Central memory CD8-positive, alpha-beta T cell (primary cell): ENCODE measurements at places on chromosomes 5 and 9.

DNA sequence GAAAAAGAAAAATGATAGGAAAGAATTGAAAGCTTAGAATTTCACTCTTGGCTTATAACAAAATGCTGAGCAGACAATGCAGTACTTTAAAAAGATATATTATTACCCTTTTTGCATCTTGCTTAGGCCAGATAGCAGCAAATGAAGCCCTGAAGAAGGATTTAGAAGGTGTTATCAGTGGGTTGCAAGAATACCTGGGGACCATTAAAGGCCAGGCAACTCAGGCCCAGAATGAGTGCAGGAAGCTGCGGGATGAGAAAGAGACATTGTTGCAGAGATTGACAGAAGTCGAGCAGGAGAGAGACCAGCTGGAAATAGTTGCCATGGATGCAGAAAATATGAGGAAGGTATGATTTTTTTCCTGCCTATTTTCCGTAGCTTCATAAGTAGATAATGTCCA lies 50.8 kb downstream of the CNTRL start:
- no peak for DNase-seq

- DNase-seq = no peak
Measured at GRCh38 chr5:75512383-75513074, 838 bp downstream of the POLK start.

- no peak for DNase-seq
Measured at GRCh38 chr5:175889910-175890684, 18.7 kb downstream of the CPLX2 start.

- no peak for DNase-seq
Measured at GRCh38 chr5:154818471-154819116, 31.8 kb downstream of the FAXDC2 start.

DNA sequence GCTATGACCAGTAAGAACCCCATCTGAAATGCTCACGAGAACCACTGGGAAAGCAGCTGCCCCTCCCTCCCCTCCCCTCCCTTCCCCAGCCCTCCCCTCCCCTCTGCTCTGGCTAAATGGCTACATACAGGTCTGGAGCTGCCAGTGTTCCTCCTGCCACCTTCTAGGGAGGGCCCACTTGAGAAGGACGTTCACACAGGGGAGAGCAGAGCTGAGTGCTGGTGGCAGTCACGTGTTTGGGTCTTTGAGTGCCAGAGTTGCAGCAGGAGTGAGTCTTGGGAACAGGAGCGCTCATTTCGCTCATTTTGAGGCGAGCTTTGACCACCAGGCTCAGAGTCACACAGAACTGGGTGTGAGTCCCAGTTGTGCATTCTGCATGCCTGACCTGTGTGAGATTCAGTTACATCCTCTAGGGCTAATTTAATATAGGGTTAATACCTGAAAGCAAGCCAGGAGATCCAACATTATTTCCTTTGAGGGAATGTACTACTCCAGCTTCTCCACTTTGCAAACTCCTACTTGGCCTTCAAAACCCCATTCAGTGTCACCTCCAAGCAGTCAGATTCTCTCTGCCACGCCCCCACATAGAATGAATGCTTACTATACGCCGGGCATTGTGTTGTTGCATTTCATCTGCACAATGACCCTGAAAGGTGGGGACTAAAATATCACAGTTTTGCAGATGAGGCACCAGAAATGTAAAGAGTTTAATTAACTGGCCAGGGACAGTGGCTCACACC lies 25.1 kb downstream of the CPLX2 start:
- no peak for DNase-seq

DNA sequence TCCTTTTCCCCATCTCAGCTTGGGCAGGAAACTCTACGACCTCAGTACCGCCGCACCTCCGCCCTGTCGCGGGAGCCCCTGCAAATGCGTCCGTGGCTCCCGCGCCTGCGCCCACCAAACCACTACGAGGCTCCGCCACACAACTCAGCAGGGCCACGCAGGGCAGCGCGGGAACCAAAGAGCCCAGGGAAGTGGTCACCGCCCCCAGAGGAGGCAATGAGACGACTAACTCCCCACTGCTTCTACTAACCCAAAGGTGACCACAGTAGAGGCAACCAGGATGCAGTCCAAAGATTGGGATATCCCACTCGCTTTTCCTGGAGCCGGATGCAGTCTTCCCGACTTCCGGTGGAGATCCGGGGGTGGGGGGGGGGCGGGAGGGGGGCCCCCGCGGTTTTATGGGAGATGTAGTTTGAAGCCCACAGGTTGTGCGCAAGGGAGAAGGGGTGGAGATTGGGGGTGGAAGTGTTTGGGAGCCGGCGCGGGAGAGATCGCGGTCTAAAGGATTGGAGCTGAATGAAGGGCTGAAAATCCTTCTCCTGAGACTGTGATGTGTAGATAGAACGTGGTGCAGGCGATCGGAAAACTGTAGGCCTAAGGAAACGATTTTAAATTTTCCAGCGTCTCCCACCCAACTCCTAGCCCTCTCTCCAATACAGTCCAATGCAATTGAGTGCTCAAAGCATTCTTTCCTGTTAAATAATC lies at the start of gene NUDT12:
Gene NUDT12, minus strand, starts transcription at position 337 of the 705 bp plus-strand sequence. CDS start 2,541 bp downstream, outside the sequence.
- no peak for DNase-seq

DNA sequence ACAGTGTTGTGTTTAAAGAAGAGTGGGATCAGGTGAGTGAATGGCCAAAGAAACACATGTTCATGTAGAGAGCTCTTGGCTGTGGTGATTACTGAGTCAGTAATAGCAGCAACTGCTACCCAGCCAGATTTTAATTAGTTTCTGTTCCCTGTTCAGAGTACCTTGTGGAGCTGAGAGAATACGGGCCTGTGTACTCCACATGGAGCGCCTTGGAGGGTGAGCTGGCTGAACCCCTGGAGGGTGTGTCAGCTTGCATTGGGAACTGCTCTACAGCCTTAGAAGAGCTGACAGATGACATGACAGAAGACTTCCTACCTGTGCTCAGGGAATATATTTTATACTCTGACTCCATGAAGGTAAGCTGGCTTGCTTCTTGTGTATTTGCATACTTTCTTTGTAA lies 52.3 kb downstream of the SLC46A2 start:
- no peak for DNase-seq

GRCh38 chr9:93597871-93598646 lies 21.7 kb downstream of the PHF2 start:
- no peak for DNase-seq

DNA sequence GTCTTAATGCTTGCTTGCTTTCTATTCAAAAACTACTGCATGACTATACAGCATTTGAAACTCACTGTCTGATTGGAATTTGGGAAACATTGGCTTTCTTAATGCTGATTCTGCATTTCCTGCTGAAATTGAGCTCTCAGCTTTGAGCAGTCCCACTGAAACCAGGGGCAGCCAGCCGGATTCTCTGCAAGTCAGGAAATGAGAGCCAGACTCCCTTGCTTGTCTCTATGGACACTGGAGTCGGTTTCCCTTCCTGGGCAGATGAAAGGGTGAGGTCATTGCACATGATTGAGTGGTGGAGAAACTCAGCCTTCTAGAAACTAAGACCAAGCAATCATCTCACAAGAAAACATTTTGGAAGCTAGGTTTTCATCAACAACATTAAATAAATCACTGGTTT lies 119.7 kb upstream of the SPATA31C2 start:
- no peak for DNase-seq

DNA sequence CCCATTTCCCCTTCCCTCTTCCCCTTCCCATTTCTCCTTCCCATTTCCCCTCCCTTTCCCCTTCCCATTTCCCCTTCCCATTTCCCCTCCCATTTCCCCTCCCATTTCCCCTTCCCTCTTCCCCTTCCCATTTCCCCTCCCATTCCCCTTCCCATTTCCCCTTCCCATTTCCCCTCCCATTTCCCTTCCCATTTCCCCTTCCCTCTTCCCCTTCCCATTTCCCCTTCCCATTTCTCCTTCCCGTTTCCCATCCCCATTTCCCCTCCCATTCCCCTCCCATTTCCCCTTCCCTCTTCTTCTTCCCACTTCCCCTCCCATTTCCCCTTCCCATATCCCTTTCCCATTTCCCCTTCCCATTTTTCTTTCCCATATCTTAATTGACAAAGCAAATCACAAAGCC lies 109.0 kb downstream of the OLFM1 start:
- DNase-seq = no peak

- DNase-seq = no peak
Measured at GRCh38 chr9:106575823-106576222, 287.1 kb upstream of the ZNF462 start.

DNA sequence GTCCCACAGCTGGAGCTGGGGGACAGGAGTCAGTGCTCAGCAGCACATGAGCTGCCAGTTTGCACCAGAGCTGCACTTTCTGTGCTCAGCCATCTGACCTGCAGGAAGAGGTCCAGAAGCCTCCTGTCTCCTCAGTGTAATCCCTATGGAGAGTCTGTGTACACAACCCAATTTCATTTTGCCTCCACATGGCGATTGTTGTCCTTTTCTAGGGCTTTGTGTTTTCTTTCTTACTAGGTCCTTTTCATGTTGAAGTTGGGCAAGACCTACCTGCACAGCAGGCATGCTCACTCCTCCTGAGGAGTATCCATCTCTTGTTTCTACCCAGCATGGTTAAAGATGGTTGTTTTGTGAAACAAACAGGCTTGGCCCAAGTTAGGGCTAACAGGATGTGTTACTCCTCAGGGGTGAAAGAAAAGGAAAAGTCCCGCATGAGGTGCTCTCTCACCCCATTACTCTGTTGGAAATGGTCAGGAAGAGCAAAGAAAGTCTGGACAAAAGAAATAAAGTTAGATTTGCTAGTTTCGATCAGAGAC lies 273.0 kb downstream of the TMEM167A start:
- DNase-seq = no peak

- no peak for DNase-seq
Measured at GRCh38 chr5:4230786-4231641, 635.4 kb downstream of the IRX1 start.

- no peak for DNase-seq
Measured at GRCh38 chr5:120160124-120160895, 303.8 kb upstream of the PRR16 start.

GRCh38 chr5:53543401-53543800 lies 17.0 kb upstream of the NDUFS4 start:
- no peak for DNase-seq

DNA sequence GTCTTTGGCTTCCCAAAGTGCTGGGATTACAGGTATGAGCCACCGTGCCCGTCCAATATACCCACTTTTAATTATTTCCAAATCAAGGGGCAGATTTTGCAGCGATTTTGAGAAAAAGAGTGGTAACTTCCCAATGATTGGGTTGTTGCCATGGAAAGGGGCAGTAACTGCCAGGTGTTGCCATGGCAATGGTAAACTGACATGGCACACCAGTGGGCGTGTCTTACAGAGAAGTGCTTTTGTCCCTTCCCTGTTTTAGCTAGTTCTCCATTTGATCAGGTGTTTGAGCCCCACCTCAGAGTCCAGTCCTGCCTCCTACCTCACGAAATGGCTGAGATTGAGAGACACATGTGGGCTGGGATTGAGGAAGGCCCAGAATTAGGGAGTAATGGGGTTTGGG lies 86.3 kb upstream of the IER5L start:
- DNase-seq = no peak

- no peak for DNase-seq
Measured at GRCh38 chr9:87651431-87651830, 74.5 kb upstream of the CTSL start.

DNA sequence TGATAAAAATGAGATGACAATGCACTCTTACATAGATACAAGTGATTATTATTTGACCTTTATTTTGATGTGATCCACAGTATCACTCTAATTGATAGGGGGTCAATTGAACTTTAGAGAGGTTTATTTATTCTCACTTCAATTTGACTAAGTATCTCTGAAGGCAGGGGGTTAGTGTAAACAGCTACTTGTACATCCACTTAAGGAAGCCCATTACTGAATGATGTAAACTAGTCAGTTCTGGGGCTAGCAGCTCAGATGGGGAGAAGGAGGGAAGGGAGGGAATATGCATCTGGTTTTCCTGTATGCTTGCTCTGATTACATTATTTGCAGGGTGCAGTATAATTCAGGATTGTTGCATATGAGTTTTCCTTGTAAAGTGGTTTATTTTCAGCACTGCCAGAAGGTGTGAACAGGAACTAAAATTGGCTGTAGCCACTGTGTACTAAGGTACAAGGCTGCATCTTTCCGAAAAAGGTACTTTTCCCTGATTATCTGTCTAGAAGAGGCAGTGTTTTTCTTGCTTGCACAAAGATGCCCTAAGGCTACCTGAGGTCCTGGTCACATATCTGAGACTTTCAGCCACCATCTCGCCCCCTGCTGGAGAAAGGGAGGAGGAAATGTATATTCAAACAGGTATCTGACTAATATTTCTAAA lies 51.2 kb downstream of the MRPS27 start:
- DNase-seq = no peak

- no peak for DNase-seq
Measured at GRCh38 chr5:169116961-169117461, 183.9 kb downstream of the SLIT3 start.

- DNase-seq = no peak
Measured at GRCh38 chr5:172248637-172249036, 34.9 kb downstream of the UBTD2 start.
